Frontal cortex (tissue), 4 donors: ENCODE measurements at places on chromosomes 6 and 20. TPM values are rescaled to one million over a fixed set of nuclear protein-coding genes. Genes with fewer than 3 reads are reported as not detected.

GRCh38 chr6:85273046-85273445 lies 176.8 kb upstream of the NT5E start:
- DNase-seq = no peak

GRCh38 chr20:41618807-41619311 lies 682 bp upstream of the CHD6 start:
- DNase-seq = no peak

GRCh38 chr20:17969884-17970409 lies 1.1 kb downstream of the MGME1 start:
- no peak for DNase-seq

DNA sequence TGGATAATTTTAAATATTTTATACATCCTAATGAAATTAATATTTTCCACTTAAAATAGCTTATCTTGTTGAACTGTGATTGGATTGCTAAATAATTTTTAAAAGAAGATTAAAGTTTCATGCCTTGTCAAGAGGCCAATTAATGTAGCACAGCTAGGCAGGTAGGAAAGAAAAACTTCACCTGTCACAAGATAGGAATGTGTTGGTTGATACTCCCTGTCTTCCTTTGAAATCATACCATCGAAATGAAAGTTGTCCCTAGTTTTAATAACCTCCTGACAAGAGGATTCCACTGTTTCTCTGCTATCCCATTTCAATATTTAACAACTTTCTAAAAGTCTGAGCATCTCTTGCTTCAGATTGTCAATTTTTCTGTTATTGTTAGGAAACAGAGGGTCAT lies 80.8 kb downstream of the BMP6 start:
- no peak for DNase-seq

- no peak for DNase-seq
Observed at GRCh38 chr6:5665173-5665572, 341.6 kb downstream of the NRN1 start.

DNA sequence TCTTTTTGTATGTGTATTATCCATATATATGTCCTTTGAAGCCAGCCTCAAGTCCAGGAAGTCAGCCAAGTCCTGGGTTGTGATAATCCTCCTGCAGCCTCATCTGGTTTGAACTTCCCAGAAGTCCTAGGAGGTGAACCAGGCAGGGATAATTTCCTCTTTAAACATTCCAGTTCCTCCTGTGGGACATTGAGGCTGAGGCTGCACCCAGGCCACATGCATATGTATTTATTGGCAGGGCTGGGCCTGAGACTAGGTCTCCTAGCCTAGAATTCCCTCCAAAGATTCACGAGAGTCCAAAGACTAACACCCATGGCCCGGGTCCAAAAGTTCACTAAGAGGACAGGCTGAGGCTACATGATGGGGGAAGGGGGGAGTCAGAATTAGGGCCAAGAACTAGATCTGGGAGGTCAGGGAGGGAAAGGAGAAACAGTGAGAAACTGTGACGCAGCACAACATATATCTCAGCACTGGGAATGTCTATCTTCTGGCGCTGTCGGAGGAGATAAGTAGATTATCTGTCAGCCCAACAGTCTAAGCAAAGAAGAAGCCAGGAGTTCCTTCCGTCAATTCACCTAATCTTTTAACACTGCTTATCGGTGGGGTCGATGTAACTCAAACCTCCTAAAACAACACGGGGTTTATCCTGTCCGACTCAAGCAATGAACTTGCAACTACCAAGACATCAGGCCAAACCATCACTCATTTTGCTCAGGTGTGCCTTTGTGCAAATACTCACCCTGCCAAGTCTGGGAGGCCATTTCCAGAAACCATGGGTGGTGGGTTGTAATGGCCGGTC lies 43.3 kb downstream of the SNX5 start:
- no peak for DNase-seq

DNA sequence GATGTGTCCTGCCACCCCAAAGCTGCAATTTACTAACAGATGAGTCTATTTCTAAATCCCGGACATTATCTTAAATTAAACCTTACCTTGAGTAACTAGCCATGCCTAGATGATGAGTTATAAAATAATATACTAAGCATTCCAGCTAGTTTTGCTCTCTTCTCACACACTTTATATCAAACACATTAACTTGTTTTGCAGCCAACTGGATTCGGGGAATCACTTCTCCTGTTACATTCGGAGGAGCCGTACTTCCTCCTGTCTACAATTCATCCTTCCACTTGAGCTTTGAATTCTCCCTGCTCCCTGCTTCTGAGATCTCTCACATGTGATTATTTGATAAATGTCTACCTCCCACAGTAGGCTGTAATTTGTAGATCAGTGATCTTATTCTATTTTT lies 420.1 kb downstream of the GJA1 start:
- no peak for DNase-seq

- DNase-seq = peak; percentile 32
Observed at GRCh38 chr20:54219751-54220426, 12.0 kb downstream of the PFDN4 start.

DNA sequence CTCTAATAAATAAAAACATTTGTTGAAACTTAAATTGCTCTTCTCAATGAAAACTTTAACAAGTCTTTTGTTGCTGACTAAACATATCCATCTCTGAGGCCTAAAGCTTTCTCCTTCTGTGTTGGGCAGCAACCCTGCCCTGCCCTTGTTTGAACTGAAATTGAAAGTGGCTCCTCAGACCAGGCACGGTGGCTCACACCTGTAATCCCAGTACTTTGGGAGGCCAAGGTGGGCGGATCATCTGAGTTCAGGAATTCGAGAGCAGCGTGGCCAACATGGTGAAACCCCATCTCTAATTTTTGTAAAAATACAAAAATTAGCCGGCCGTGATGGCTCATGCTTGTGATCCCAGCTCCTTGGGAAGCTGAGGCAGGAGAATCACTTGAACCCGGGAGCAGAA lies 29.2 kb upstream of the GNRH2 start:
- no peak for DNase-seq

- DNase-seq = no peak
Observed at GRCh38 chr6:49110916-49111315, 352.1 kb downstream of the MMUT start.

GRCh38 chr6:44224029-44224964 lies 902 bp downstream of the SLC29A1 start:
- DNase-seq = no peak

GRCh38 chr6:128024046-128024445 lies 123.2 kb upstream of the THEMIS start:
- no peak for DNase-seq

- no peak for DNase-seq
Observed at GRCh38 chr6:161094955-161095354, 103.4 kb downstream of the MAP3K4 start.

DNA sequence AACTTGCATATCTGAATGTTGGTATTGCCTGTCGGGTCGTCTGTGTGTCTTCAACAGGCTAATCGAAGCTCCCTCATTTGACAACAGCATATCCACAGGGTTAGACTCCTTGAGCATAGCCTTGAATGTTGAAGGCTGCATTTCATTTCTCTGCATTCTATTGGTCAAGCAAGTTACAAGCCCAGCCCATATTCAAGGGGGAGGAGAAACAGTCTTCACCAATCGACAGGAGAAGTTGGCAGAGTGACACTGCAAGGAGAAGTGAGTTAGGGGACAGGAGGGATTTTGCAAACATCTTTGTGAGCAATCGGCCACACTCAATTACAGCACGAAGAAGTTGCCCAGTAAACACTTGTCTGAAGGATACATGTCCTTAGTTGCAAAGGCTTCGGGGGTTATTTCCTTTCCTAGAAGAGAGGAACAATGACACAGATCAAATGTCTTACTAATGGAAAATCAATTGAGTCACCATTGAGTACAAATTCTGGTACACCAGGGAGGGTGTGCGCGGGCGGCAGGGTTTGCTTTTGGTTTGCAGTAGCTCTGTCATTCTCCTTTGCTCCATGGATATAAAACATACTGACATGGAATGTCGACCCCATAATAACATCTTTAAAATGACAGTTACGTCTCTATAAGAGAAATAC lies 60.6 kb upstream of the NT5E start:
- DNase-seq = no peak

- DNase-seq = no peak
Observed at GRCh38 chr6:54700158-54700557, 146.4 kb upstream of the FAM83B start.

DNA sequence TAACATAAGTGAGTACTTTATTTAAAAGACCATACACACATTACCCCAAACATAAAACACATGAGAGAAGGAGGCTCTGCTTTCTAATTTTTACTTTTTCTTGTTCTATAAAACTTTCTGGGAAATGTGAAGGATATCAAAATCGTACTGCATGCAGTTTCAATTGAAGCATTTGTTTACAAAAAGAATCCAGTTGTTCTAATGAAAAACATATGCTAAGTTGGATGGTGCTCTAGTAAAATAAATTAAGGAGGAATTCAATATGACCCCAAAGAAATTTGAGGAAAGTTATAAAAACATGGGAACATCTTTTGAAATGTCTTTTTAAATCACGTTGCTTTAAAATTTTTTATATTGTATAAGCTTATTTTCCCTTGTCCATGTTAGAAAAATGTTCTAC lies 37.6 kb downstream of the OR2B6 start:
- DNase-seq = no peak

DNA sequence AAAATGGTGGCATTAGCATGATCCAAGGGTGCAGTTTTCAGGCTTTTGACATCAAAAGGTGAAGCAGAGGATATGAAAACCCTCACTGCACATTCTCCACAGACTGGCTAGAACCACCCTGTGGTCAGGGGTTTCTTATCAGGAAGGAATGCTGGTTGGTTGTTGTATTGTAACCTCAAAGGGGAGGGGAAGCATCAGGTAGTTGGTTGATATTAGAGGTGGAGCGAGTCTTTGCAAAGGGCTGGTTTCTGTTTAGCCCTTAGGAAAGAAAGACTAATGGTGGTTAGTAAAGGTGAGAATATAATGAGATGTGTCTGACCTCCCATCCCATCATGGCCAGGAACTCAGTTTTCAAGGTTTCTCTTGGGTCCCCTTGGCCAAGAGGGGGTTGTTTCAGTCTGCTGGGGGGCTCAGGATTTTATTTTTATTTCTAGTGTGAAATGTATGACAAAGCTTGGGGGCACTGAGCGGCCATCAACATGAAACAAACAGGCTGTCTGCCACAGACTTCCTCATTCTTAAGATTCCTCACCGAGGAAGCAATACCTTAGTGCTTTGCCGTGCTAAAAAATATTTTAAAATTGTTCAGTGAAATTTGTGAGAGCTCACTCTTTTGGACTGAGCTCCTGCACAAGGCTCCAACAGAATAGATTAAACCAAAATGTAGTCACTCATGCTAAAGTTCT lies 47.5 kb upstream of the PROKR2 start:
- DNase-seq = no peak

GRCh38 chr20:433300-433975 lies 25.3 kb downstream of the RBCK1 start:
- DNase-seq = peak; percentile 36

- no peak for DNase-seq
Observed at GRCh38 chr6:71675386-71675785, 211.0 kb upstream of the RIMS1 start.

- DNase-seq = no peak
Observed at GRCh38 chr6:47579040-47579439, 101.5 kb downstream of the CD2AP start.

- DNase-seq = no peak
Observed at GRCh38 chr6:22249711-22250350, 47.0 kb downstream of the PRL start.

GRCh38 chr6:39088331-39088730 lies 26.7 kb downstream of the SAYSD1 start:
- no peak for DNase-seq

DNA sequence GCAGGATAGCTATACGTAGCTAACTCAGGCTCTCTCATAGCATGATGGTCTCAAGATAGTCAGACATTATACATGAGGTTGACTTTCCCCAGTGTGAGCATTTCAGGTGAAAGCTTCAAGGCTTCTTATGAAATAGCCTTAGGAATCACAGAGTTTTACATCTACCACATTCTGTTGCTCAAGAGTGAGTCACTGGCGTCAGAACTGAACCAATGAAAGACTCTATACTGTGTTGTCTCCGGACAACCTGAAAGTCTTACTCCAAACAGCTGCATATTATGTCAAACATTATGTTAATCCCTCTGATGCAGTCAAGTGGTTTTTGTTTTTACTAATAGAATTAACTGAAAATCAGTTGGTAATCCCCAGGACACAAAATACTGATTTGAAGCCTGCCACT lies 79.8 kb upstream of the TRDN start:
- DNase-seq = no peak

DNA sequence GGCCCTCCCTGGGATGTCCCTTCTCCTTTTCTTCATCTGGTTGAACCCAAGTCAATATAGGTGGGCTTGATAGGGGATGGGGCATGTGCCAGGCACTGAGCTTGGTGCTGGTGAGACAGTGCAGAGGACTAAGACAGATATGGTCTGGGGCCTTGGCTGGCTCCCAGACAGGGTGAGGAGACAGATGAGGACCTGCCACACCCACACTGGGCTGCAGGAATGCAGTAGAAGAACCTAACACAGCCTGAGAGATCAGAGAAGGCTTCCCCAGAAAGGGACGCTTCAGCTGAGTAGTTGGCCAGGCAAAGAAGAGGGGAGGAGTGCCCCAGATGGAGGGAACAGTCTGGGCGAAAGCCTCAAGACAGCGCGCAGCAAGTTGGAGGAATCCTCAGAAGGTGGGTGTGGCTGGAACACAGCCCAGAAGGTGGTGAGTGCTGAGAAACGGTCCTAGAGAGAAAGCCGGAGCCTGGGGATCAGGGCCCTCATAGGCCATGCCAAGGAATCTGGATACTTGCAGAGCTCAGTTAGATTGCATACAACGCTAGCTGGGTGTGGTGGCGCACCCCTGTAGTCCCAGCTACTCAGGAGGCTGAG lies 26.4 kb downstream of the CD40 start:
- DNase-seq = no peak

- DNase-seq = no peak
Observed at GRCh38 chr6:72111611-72112010, 225.3 kb downstream of the RIMS1 start.

SPTLC3 gene
- 0.82 TPM for total RNA-seq

C6orf52 gene
- 0.82 TPM for total RNA-seq

CLPSL1 gene
- total RNA-seq = not detected

OR2H2 gene
- not detected for total RNA-seq

LST1 gene
- 1.2 TPM for total RNA-seq

PCSK2 gene
- total RNA-seq = 15.9 TPM

PRDM13 gene
- total RNA-seq = not detected

RNF182 gene
- total RNA-seq = 35.1 TPM
